ENCODE measurements at places on chromosomes 3 and 15.

DNA sequence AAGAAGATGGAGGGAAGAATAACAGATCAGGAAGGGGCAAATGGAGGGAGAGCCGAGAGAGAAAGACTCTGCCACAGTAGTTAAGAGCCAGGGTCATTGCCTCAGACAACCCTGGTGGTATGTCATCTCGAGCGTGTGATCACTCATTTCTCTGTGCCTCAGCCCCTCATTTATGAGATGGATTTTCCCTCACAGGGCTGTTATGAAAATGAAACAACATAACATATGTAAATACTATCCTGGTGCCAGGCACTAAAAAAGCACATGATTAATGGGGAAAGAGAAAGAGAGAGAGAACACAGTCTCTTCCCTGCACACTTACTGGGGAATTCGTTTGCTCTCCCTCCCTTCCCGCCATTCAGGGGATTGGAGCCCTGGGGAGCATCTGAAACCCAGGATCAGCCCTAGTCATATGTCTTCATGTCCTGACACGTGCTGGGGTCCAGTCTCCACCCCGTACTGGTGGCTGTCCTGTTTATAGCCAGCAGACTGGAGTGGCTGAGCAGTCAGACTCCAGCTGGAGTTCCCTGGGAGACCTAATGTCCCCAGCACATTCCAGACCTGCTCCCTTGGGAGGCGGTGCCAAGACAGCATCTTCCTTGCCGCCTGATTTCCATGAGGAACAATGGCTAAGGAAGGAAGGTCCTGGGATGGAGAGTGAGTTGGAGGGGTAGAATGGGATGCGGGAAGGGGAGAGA lies 14.7 kb upstream of the AMOTL2 start:
- DNase-seq = no peak

GRCh38 chr3:187738071-187738330 lies 7.3 kb downstream of the BCL6 start:
- DNase-seq = no peak

- no peak for DNase-seq
Observed at GRCh38 chr3:23785882-23786281, 19.9 kb upstream of the UBE2E1 start.

- no peak for DNase-seq
Observed at GRCh38 chr3:134768837-134769236, 26.2 kb upstream of the EPHB1 start.

DNA sequence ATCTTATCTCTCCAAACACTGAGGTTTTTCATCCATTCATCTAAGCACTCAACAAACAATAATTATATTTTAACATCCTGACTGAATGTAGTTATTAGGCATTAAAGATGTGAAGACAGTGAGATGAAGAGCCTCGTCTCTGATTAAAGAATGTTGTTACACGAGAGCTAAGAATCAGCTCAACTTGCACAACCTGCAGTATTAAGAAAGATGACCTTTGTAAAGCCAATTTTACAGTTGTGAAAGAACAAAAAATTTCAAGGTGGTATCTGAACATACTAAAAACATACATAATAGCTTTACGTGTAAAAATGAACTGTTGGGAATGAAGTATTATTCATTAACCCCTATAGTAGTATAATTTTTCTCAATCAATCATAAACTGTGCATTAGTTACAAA lies 12.8 kb downstream of the CLDN1 start:
- DNase-seq = no peak

DNA sequence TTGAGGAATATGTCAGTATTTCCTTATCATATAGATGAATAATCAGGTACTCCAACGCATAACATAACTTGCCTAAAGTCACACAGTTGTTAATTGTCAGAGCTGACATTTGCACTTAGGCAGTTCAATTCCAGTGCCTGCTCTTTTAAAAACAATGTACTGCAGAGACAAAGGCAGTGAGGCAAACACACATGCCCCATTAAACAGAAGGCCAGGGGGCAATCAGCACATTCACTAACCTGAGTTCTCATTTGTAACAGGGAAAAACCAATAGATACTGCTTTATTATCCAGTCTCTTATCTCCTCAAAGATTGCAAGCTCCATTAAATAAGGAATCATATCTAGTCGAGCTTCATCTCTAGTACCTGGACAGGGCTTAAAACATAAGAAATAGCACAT lies 1017.4 kb downstream of the SQOR start:
- no peak for DNase-seq

DNA sequence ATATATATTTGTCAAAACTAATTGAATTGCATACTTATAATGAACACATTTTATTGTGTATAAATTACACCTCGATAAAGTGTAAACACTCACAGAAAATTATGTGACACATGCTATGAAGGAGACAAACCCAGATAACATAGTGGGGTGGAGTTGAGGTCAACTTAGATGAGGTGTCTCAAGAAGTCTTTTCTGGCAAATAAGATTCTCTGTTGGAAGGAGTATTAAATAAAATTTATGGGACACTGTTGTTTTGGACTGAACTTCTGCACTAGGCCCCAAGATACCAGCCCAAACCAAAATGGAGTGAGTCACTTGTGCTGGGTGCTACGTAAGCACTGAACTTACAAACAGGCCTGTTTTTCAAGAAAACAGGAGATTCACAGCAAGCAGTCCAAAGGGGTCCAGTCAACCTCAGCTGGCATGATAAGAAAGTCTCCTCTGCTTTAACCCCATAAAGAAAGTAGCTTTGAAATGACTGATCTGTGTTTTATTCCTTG lies 18.7 kb downstream of the ACTC1 start:
- DNase-seq = no peak

DNA sequence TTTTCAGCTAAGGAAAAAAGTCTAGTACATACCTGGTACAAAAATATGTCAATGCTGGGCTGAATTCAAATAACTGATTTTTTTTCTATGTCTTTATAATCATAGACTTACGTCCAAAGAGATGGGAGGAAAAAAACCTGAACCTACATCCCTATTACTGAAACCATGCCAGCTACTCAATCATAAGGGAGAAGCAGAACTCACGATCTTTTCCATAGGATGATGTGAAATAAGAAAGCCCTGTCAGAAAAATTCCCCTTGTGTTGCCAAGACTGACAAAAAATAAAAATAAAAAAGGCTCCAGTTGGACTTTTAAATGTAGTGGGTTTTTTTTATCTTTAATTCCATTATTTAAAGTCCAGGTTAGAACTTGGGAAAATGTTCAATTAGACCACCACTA lies 3.3 kb downstream of the MSL2 start:
- DNase-seq = no peak

GRCh38 chr3:173711619-173712018 lies 314.1 kb downstream of the NLGN1 start:
- no peak for DNase-seq

- DNase-seq = no peak
Observed at GRCh38 chr3:54527953-54528352, 399.9 kb downstream of the LRTM1 start.

GRCh38 chr3:22306454-22306853 lies 555.4 kb upstream of the ZNF385D start:
- no peak for DNase-seq

DNA sequence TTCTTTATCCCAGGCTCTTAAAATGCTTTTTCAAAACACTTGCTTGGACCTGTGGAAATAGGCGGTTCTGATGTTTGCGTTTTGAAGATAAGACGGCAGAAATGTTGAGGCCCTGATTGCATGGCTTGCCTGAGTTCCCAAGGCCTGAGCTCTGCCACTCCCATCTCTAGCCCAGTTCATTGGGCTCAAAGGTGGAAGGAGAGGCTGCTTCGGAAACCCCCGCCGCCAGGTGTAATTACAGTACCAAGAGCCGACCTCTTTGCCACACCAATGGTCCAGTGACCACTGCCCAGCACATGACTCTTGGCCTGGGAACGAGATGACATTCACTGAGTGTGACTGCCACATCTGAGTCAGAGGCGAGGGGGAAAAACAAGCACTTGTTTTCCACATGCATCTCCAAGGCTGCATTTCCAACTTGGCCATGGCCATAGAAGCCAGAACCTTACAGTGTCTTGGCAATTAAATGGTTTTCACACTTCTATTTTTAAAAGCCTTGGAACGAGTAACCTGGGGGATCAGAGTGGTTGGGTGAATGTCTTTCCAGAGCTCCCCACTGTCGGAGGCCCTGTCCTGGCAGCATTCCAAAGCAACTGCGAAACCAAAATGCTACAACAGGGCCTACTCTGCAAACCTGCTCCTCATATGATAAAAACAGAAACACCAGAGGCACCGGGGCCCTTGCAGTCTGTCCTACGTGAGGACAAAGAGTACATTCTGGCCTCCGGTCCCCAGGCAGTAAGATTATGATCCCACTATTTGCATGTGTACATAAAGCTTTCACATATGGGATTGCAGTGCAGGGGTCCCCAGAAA lies 63.8 kb upstream of the CGNL1 start:
- no peak for DNase-seq

DNA sequence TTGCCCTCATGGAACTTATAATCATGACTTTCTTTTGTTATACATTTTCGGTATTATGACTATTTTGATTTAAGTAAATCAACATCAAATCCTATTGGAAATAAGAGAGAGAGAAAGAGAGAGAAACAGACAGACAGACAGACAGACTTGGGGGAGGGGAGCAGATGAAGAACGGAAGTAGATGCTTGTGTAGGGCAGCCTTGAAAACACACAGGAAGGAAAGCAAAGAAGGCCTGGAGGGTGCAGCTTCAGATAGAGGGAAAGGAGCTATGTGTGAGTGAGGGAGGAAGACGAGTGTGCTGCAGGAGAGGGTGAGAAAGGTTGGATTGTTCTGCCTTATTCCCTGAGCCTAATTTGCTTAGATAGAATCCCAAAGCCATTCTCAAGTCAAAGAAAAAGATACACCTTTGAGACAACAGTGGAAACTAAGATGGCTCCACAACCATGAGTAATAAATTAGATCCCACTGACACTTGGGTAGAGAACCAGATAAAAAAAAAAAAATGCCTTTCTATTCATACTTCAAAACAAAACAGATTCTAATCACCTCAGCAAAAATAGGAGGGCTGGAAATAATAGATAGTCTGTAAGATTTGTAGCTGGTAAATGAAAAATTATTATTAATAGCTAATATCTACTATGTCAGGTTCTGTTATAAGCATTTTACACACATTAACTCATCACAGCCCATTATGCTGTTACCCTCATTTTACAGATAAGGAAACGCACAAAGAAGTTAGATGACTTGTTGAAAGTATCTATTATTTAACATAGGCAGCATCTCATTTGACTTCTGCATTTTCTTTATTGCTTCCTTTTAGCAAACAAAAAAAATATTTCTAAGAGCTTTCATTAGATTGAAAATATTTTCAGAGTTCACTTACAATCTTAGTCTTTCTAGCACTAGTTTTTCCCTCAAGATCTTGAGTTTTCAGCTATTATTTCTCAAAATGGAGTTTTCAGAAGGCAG lies 214.1 kb downstream of the TNIK start:
- DNase-seq = no peak

- no peak for DNase-seq
Observed at GRCh38 chr3:146133441-146133840, 27.5 kb downstream of the PLOD2 start.

GRCh38 chr3:71311661-71312046 lies 271.9 kb downstream of the FOXP1 start:
- no peak for DNase-seq

GRCh38 chr15:85756411-85757072 lies 38.2 kb downstream of the KLHL25 start:
- DNase-seq = no peak

DNA sequence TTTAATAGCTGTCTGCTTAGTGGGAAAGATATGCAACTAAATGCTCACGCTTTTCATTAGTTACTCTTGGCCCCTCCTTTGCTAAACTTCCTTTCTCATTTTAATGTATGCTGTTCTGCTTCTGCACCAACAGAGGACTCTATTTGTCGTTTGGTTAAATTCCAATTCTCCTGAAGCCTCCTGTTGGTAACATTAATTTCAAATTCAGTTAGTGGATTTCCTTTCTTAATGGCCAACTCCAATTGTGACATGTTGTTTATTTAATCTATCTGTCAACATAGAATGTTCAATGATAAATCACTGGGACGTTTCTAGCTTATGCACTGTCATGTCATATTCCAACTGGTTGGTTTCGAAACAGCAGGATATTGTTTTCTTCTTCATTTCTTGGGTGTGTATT lies 467.4 kb upstream of the BCHE start:
- DNase-seq = no peak

DNA sequence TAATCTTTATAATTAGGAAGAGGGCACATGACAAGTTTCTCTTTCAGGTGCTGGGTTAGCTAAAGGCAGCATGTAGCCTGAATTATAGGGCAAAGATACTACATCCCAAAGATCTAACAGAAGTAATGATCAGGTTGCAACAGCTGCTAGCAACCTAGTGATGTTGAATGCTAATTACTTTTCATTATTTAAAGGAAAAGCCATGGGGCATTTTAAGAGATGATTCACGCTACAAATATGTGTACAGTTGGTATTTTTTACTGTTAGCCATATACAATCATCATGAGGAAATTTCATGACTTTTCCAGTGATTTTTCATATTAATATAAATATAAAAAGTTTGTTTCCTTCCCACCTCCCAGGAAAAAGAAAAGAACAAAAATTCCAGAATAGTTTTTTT lies 43.0 kb downstream of the NEK10 start:
- DNase-seq = no peak
